ENCODE measurements at places on chromosomes 2 and 18.

DNA sequence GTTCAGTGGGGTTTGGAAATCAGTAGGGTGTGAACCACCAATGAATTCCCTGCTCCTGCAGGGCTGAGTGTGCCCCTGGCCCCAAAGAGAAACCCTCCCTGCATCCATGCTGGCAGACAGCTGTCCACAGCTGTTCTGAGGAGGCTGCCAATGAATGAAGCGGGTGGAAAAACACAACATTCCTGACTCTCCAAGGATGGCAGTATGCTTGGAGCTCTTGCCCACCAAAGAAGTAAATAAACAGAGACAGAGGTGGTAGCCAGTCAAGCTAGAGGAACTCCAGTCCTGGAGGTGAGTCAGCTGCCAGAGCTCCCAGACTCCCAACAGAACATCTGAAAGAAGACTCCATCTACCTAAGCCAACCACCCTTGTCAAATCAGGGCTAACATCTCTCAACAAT is 6.2 kb downstream of the ZBTB7C start:
- no peak for DNase-seq

DNA sequence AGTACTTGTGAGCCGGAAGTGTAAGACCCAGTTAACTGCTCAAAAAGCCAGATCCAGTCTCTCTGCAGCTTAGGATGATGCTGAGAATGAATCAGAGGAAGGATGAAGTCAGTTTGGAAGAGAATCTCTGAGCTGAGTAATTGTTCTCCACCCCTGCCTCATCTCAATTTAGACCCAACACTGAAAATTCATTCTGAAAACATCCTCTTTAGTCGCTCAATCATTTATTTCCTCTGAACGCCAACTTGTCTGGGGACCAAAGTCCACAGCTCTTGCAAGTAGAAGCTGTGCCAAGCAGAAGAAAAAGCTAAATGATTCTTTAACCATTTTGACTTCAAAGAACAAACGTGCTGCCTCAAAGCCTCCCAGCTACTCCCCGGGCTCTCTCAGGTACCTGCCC is 177.1 kb upstream of the KLHL29 start:
- no peak for DNase-seq

- no peak for DNase-seq
Observed at GRCh38 chr18:24080861-24081260, 58.0 kb upstream of the CABYR start.

DNA sequence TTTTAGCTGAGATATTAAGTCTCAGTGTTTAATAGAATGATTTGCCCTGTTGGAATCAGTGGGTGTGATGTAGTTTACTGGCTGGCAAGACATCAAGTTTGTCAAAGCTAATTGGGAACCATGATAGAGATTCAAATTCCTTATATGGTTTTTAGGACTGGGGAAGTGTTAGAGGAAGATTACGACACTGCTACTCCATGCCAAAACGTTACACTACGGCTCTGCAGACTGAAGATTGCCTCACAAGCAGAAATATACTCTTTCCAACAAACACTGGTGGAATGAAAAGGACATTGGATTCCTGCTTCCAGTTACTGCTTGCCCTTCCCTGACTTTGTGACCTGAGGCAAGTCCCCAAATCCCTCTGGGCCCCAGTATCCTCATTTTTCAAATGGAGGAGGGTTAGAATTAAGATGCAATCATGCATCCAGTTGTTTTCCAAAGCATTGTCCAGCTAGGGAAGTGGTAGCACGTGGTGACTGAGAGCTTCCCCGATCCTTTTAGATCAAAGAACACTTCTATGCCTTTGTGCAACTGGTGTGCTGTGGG is 147.6 kb downstream of the CDC42EP3 start:
- no peak for DNase-seq

DNA sequence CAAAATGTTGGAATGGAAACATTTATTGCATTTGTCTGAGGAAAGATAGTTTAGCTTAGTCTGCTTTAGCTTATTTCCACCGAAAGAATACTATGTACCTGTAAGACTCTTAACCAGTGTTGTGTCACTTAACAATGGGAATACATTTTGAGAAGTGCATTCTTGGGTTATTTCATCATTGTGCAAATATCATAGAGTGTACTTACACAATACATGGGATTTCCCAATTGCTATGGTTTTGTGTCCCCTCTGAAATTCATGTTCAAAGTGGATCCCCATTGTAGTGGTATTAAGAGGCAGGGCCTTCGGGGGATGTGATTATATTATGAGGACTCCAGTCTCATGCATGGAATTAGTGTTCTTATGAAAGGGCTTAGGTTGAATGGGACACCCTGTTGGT is 249.4 kb upstream of the UBE2E3 start:
- DNase-seq: no peak

DNA sequence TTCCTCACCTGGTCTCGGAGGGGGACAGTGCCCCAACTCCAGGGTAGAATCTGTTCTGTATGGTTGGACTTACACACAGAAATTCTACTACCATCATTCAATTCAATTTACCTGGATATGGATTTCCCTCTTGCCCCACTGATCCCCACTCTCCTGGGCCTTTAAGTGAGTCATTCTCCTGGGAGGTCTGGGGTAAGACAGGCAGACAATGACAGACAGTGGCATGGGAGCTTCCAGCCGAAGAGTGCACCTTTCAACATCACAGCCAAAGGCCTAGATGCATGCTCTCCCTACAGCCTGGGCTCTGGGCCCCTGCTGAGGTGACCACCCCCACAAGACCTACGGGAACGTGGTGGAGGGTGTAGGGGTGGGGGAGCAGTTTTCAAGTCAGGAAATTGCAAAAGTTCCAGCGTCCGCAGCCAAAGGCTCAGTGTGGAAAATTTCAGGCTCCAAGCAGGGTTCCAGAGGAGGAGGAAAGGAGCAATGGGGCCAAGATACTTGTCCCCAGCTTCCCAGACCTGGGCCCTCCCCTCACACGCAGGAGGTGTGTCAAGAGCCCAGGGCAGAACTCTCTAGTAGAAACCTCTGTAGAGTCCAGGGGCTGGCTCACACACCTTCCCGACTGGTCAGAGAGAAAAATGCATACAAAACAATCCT is 296.4 kb downstream of the CYP26B1 start:
- DNase-seq: no peak

DNA sequence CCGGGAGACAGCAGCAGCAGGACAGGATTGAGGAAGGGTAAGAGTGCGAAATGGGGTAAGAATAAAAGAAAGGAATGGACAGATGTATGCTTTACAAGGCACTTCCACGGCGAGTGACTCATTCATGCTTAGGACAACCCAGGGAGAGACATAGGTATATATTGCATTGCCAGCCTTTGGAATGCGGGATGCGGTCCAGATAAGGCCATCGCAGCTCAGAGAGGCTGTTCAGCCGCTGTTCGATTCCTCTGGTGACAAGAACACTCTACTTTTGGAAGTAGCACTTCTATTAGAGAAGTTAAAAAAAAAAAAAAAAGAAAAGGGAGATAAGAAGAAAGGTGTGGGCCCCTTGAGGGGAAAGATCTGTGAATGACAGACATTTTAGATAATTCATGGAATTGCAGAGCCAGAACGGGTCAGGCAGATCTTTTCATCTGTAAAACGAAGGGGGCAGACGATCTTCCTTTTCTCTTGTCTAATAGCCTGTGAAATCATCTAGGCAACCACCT is 819 bp upstream of the NCOA1 start:
- DNase-seq: no peak

DNA sequence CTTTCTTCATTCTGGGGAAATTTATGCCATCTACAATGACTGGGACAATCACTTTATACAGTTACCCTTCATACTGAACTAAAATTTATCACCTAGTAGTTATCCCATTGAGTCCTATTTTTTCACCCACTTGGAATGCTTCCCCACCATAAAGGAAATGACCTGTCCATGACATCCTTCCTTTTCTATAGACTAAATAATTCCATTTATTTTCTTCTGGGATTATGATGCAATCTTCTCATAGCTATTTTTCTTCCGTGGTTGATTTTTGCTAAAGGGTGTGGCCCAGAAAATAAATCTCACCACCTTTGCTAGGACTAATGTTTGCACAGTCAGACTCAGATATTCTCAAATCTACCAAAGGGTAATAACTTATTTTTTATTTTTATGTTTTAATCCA is 186.1 kb upstream of the NRXN1 start:
- no peak for DNase-seq

GRCh38 chr2:116680256-116680936 is 1134.1 kb upstream of the DDX18 start:
- DNase-seq: no peak

- DNase-seq: no peak
Observed at GRCh38 chr2:208279236-208279635, 13.2 kb downstream of the PIKFYVE start.

Data from spleen (tissue), 13 donors.